ENCODE measurements at places on chromosomes 2 and 18. TPM values are rescaled to one million over a fixed set of nuclear protein-coding genes. Genes with fewer than 3 reads are reported as not detected.

Gene SALL3
- total RNA-seq, result not detected

Gene ANKRD62
- total RNA-seq, result not detected

Gene LIMS3
- total RNA-seq, result 17.8 TPM

Gene QPCT
- total RNA-seq, result 12.8 TPM

Gene TFCP2L1
- total RNA-seq, result not detected

Gene FSHR
- total RNA-seq, result not detected

- H3K27ac ChIP-seq, result no peak overlapping the region
- DNase-seq, result no peak
- no peaks in the 10 kb centered on the region for H3K36me3 ChIP-seq
- no peaks in the 10 kb centered on the region for H3K4me1 ChIP-seq
- peaks cover 52% of the 10 kb centered on the region for H3K27me3 ChIP-seq
Observed at GRCh38 chr18:69401972-69402532, 1.4 kb downstream of the DOK6 start.

GRCh38 chr2:168992591-168993349 lies 38.4 kb downstream of the ABCB11 start:
- H3K4me3 ChIP-seq, result no peak overlapping the region
- peak; percentile 73 for DNase-seq
- peaks cover 63% of the 10 kb centered on the region for H3K4me1 ChIP-seq
- no peaks in the 10 kb centered on the region for H3K36me3 ChIP-seq
- H3K27me3 ChIP-seq, result no peaks in the 10 kb centered on the region

GRCh38 chr18:45690975-45691815 lies 32.8 kb upstream of the SLC14A1 start:
- no peak overlapping the region for H3K4me3 ChIP-seq
- H3K36me3 ChIP-seq, result no peaks in the 10 kb centered on the region
- peaks cover 4% of the 10 kb centered on the region for H3K27me3 ChIP-seq
- no peak overlapping the region for H3K27ac ChIP-seq

DNA sequence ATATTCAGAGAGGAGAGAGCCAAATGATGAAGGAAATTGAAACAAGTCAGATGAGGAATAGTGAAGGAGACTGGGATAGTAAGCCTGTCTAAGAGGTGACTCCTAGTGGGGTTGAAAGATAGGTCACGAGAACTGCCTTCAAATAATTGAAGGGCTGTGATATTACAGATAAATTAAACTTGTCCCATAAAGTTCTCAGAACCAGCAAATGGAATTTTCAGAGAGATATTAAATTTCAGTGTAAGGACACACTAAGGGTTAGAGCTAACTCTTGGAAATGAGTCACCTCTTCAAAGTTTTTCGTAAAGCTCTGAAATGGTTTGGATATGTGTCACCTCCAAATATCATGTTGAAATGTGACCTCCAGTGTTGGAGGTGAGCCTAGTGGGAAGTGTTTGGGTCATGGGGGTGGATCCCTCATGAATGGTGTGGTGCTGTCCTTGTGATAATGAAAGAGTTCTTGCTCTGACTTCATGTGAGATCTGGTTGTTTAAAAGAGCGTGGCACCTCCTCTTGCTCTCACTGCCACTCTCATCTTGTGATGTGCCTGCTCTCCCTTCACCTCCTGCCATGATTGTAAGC lies 87.3 kb downstream of the BABAM2 start:
- H3K27me3 ChIP-seq, result no peaks in the 10 kb centered on the region
- H3K4me1 ChIP-seq, result peaks cover 25% of the 10 kb centered on the region
- no peak overlapping the region for H3K4me3 ChIP-seq
- DNase-seq, result peak; percentile 76

DNA sequence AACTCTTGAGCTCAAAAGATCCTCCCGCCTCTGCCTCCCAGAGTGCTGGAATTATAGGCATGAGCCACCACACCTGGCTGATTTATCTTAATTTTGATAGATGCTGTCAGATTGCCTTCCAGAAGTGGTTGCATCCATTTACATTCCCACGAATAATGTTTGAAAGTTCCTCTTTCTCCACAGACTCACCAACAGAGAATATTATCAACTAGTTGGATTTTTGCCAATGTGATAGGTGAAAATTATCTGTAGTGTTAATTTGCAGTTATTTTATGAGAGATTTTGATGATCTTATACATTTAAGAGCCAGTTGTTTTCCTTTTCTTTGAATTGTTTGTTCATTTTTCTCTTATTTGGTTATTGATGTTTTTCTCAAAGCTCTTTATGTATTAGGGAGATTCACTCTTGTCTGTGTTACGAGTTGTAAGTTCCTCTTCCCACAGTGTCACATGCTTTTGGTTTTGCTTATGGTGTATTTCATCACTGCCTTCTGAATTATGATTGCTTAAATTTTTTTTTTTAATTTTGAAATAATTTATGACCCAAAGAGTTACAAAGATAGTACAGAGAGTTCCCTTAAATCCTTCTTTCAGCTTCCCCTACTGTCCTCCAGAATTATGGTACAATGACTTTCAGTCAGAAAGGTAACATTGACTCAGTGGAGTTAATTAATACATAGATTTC lies 20.7 kb upstream of the NT5DC4 start:
- DNase-seq, result no peak
- H3K36me3 ChIP-seq, result no peaks in the 10 kb centered on the region
- H3K27me3 ChIP-seq, result no peaks in the 10 kb centered on the region
- H3K4me1 ChIP-seq, result no peaks in the 10 kb centered on the region
- no peak overlapping the region for H3K27ac ChIP-seq

DNA sequence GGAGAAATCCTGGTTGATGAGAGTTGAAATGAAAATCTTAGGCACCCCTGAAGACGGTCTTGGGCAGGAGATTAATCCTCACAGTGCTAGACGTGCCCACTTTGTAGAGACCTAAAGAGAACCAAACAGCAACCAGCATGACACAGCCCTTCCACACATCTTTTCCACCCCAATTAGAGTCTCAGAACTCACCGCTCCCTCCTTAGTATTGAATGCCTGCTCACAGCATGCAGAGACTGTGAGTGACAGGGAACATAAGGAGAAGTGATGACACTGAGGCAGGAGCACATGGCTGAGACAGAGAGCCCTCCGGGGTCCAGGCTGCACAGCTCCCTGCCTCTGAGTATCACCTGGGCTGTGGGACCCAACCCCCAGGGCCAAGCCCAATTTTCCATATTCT lies 367.6 kb downstream of the EIPR1 start:
- H3K36me3 ChIP-seq, result no peaks in the 10 kb centered on the region
- H3K27ac ChIP-seq, result no peak overlapping the region
- no peaks in the 10 kb centered on the region for H3K4me1 ChIP-seq
- H3K4me3 ChIP-seq, result no peak overlapping the region
- H3K27me3 ChIP-seq, result no peaks in the 10 kb centered on the region

- no peaks in the 10 kb centered on the region for H3K27me3 ChIP-seq
- no peak overlapping the region for H3K4me3 ChIP-seq
- H3K36me3 ChIP-seq, result no peaks in the 10 kb centered on the region
- peaks cover 20% of the 10 kb centered on the region for H3K4me1 ChIP-seq
Observed at GRCh38 chr2:217279140-217279539, 419.3 kb upstream of the TNP1 start.

GRCh38 chr2:88865801-88866371 lies 174.4 kb downstream of the RPIA start:
- DNase-seq, result no peak
- no peaks in the 10 kb centered on the region for H3K36me3 ChIP-seq
- no peak overlapping the region for H3K27ac ChIP-seq
- peaks cover 6% of the 10 kb centered on the region for H3K27me3 ChIP-seq

DNA sequence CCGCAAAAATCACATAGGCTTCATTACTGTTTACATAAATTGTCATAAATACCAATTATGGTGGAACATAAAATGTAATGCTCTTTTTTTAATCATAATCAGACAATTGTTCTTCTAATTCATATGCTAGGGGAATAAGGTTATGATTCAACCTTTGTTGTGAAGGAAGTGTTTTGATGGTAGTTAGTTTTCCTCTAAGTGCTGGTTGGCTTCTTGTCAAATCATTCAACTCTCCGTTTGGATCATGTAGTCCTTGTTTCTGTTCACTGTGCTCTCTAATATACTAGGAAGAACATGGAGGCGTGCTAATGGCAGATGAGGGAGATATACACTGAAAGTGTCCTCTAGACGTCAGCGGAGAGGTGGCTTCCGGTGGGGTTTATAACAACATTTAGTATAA lies 1938.0 kb upstream of the PIK3C3 start:
- H3K4me3 ChIP-seq, result no peak overlapping the region
- no peak overlapping the region for H3K27ac ChIP-seq
- H3K27me3 ChIP-seq, result no peaks in the 10 kb centered on the region
- DNase-seq, result peak; percentile 74
- peaks cover 10% of the 10 kb centered on the region for H3K4me1 ChIP-seq

GRCh38 chr18:34820360-34821065 lies 110.4 kb downstream of the DTNA start:
- no peak overlapping the region for H3K27ac ChIP-seq
- no peaks in the 10 kb centered on the region for H3K36me3 ChIP-seq
- H3K27me3 ChIP-seq, result no peaks in the 10 kb centered on the region
- H3K4me3 ChIP-seq, result no peak overlapping the region
- H3K4me1 ChIP-seq, result no peaks in the 10 kb centered on the region

GRCh38 chr2:16625759-16626158 lies 39.9 kb downstream of the CYRIA start:
- peak overlapping the region; percentile 54 for H3K27ac ChIP-seq
- H3K4me3 ChIP-seq, result no peak overlapping the region
- DNase-seq, result no peak
- H3K27me3 ChIP-seq, result no peaks in the 10 kb centered on the region

DNA sequence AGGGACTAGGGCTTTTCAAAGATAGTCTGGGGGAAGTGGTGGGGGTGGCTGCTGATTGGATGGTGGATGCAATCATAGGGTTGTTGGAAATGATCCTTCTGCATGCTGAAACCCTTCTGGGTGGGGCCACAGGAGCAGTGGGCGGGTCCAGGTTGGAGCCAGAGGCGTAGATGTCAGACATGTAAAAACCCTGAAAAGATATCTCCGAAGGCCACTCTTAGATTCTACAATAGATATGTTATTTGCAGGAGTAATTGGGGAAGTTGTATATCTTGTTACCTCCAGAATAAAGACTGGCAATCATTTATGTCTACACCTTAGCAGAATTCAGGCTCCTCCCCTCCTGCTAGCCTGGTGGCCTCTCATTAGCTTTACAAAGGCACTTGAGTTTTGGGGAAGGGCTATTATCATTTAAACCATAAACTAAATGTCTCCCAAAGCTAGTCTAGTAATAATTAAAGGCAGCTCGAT lies 8.2 kb upstream of the FAM98A start:
- no peaks in the 10 kb centered on the region for H3K36me3 ChIP-seq
- no peak overlapping the region for H3K4me3 ChIP-seq
- no peak overlapping the region for H3K27ac ChIP-seq
- peaks cover under 1% of the 10 kb centered on the region for H3K27me3 ChIP-seq

GRCh38 chr2:177547122-177547521 lies 154.5 kb downstream of the AGPS start:
- no peaks in the 10 kb centered on the region for H3K36me3 ChIP-seq
- no peak overlapping the region for H3K4me3 ChIP-seq
- peaks cover 38% of the 10 kb centered on the region for H3K4me1 ChIP-seq
- no peaks in the 10 kb centered on the region for H3K27me3 ChIP-seq
- DNase-seq, result no peak
- H3K27ac ChIP-seq, result no peak overlapping the region

GRCh38 chr2:25976983-25977741 lies 5.1 kb downstream of the KIF3C start:
- peak overlapping the region; percentile 4 for H3K27ac ChIP-seq
- H3K27me3 ChIP-seq, result no peaks in the 10 kb centered on the region
- DNase-seq, result peak; percentile 56
- H3K36me3 ChIP-seq, result peaks cover 3% of the 10 kb centered on the region
- H3K4me1 ChIP-seq, result peaks cover 46% of the 10 kb centered on the region

DNA sequence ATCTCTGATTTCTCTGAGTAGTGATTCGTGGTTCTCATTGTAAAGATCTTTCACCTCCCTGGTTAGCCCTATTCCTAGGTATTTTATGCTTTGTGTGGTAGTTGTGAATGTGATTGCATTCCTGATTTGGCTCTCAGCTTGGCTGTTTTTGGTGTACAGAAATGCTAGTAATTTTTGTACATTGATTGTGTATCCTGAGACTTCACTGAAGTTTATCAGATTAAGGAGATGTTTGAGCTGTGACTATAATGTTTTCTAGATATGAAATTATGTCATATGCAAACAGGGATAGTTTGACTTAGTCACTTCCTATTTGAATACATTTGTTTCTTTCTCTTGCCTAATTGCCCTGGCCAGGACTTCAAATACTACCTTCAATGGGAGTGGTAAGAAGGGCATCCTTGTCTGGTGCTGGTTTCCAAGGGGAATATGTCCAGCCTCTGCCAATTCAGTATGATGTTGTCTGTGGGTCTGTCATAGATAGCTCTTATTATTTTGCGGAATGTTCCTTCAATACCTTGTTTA lies 251.9 kb upstream of the ZNF804A start:
- peak; percentile 36 for DNase-seq
- no peaks in the 10 kb centered on the region for H3K27me3 ChIP-seq
- no peak overlapping the region for H3K27ac ChIP-seq
- H3K4me1 ChIP-seq, result peaks cover 4% of the 10 kb centered on the region
- H3K36me3 ChIP-seq, result no peaks in the 10 kb centered on the region

DNA sequence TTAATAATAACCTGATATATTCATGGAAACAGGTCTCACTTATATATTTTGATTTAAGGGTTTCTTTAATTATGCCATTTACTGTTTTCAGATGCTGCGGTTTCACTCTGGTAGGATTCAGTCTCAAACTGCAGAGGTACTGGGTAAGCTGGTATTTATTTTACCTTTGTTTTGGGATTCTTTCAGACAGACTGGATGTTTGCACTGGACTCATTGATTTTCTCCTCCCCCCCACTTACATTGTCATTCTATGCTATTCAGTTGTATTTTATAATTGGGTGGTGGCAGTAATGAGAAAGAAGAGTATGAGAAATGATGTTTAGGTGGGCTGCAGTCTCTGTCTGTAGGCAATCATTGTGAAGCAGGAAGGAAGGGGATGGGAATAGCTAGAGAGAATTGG lies 155.6 kb downstream of the AQP4 start:
- H3K4me1 ChIP-seq, result no peaks in the 10 kb centered on the region
- no peak overlapping the region for H3K4me3 ChIP-seq
- H3K36me3 ChIP-seq, result no peaks in the 10 kb centered on the region

DNA sequence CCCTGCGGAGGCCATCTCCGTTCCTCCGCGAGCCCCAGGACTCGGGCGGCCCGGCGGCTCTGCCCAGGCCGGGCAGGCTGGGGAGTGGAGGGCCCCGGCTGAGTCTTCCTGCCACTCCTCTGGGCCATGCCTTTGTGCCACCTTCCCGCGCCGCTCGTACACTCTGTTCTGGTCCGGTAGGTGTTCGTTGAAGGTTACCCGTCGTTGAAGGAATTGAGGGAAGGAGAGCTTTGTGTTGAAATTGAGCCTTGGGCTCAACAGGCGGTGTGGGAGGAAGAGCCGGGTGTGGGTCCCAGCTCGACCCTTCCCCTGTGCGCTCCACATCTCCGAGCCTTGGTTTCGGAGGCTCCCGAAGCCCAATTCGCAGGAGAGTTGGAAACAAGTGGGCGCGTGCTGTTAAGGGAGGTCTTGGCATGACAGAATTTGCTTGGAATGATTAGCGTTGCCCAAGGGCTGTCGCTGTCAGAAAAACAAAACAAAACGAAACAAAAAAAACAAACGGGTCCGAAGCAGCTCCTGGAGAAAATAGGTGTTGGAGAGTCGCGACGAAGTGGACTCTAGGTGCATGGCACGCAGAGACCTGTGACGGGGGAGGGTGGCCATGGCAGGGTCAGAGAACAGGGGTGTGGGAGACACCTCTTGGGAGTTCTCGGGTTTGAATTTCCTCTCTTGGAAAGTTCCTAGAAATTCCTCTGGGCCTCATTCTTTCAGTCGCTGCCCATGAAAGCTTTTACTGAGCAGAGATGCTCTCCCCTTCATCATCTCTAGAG lies 1.2 kb upstream of the MZT2A start:
- H3K27me3 ChIP-seq, result no peaks in the 10 kb centered on the region
- peaks cover 11% of the 10 kb centered on the region for H3K4me1 ChIP-seq
- peak overlapping the region; percentile 73 for H3K4me3 ChIP-seq
- H3K27ac ChIP-seq, result peak overlapping the region; percentile 69
- no peak for DNase-seq

- no peak overlapping the region for H3K4me3 ChIP-seq
- H3K27ac ChIP-seq, result no peak overlapping the region
- DNase-seq, result no peak
- H3K36me3 ChIP-seq, result no peaks in the 10 kb centered on the region
- no peaks in the 10 kb centered on the region for H3K27me3 ChIP-seq
Observed at GRCh38 chr2:81238462-81238861, 933.9 kb upstream of the LRRTM1 start.

Measured in endothelial cell of umbilical vein (primary cell).